Pancreas (tissue), 10 donors: ENCODE measurements at places on chromosomes 4 and X.

DNA sequence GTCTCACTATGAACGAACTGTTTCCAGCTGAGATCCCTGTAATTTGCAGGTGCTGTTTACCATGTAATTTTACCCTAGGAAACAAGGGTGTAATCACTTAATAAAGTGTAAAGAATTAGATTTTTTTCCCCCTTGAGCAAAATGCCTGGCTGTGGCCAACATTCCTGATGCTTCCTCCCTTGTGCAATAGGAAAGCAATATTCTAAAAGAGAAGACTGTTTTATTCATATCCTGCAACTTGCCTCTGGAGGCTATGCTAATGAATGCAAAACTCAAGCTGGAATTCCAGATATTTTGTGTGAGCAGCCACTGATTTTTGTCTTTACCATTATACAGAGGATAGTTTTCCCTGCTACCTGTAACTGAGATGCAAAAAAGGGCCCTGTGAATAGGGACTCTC, 98.0 kb downstream of the AWAT2 start:
- DNase-seq: no peak

- DNase-seq: peak; percentile 66
These were observed at the start of gene DCAF12L2 for GRCh38 chrX:126165721-126166461. Gene DCAF12L2, minus strand, starts transcription at chrX:126166289. Its CDS starts 365 bp downstream, at chrX:126165924.

GRCh38 chr4:172838111-172838510, 330.5 kb upstream of the GALNT7 start:
- DNase-seq: no peak

- DNase-seq: no peak
These were observed 76.0 kb upstream of the GIMD1 start for GRCh38 chr4:106444557-106444956.

- DNase-seq: no peak
These were observed 20.1 kb upstream of the SASH3 start for GRCh38 chrX:129759576-129760061.

DNA sequence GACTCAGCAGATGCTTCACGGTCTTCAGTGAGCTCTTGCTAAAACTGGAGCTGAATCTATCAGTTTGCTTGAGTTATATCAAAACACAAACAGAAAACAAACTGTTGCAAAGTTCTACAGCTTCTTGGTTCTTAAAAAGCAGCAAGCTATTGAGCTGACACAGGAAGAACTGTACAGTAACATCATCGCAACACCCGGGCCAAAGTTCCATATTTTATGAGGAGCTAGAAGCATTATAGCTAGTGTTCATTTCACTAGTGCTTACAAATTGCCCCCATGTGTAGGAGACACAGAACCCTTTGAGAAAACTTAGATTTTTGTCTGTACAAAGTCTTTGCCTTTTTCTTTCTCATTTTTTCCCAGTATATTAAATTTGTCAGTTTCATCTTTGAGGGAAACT, 17.3 kb upstream of the CSTF2 start:
- no peak for DNase-seq

GRCh38 chrX:35617836-35618235, 180.3 kb upstream of the MAGEB16 start:
- DNase-seq: no peak

GRCh38 chrX:120549483-120550452, 11.0 kb downstream of the CUL4B start:
- DNase-seq: no peak

DNA sequence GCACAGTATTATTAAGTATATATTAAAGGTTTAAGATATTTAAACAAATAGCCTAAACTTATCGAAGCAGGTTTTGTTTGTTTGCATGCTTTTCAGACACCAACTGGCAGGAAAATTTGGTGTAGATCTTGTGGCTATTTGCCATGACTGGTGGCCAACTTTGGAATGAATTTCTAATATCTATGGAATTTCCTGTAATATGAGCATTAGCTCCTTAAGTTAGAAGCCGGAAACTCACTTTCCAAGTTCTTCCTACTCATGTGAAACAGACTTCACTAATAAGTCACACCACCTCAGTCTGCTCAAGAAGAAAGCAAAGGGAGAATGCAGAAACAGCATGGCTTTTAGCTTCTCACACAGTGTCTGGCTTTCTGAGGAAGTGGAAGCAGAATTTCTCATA, 563.9 kb downstream of the GRXCR1 start:
- DNase-seq: no peak

GRCh38 chr4:18981234-18981615, 959.7 kb upstream of the LCORL start:
- no peak for DNase-seq

DNA sequence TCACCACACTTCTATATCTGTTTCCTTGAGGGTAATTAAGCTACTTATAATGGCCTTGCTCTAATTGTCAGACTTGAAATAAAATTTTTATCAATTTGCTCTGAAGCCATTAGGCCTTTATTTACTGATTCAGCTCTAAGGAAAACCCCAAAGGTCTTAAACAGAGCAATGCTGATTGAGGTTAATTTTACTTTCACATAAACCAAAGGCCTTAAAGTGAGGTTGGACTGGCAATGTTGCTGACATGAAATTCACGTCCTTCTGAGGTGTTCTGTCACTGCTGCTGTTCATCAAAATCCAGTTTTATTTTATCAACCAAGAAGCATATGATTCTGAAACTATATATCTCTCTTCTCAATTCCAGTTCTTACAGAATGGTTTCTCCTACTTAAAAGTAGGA, 21.7 kb upstream of the GPRIN3 start:
- DNase-seq: no peak

DNA sequence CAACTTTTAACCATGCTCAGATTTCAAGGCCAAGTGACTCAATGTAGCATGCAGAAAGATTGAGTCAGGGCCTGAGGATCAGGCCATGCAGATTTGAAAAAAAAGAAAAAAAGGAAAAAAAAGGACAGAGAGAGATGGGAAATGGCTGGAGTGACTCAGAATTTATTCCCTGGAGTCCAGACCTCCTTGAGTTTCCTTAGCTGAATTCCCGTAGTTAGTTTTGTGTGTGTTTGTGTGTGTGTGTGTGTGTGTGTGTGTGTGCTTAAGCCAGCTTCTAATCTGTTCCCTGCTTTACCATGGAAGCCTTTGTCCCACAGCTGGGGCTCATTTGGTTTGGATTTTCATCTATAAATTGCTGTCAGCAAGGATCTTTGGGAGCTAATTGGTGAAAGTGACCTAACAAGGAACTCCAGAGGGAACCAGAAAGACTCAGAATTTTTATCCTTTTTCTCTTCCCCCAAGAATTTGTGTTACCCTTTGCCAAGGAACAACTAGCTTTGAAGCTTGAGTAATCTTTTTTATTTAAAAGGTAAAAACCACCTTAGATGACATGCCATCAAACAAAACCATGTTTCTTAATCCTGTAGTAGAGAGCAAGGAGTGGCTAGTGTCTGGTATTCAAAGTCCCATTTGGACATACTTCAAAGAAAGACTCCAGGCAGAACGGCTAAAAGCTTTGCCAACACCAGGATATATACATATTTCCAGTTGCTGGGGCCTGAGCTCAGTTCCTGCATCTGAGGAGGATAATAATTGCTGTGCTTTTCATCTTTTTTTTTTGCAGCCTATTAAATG, 109.0 kb upstream of the DDIT4L start:
- no peak for DNase-seq

GRCh38 chr4:145734576-145735346, 54.8 kb downstream of the C4orf51 start:
- DNase-seq: peak; percentile 63

DNA sequence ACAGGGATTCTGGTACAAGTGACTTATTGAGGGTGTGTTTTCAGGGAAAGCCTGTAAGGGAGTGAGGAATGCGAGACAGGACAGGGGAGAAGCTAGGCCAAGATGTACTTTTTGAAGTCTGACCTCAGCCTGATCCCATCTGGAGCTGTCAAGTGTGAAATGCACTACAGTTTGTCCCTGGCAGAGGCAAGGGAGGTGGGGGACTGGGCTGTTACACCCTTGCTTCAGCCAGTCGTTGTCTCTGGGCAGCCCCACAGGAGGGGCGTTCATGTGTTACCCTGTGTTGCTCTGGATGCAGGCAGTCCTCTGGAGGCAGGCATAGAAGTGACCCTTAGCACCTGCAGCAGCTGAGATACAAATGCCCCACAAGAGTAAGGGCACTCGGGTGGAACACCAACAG, 25.8 kb downstream of the PPEF1 start:
- DNase-seq: no peak

DNA sequence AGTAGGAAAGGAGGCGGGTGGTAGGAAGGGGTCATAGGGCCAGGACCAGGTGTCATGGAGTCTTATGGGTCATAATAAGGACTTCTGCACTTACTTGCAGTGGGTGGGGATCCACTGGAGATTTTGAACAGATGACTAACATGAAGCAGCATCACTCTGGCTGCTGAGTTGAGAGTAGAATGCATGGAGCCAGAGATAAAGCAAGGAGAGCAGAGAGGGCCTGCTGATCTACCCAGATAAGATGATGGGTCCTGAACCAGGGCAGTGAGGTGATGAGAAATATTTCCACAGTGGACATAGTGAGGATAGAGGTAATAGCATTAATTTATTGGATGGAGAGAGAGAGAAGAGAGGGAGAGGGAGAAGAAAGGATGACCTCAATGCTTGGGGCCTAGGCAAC, 48.0 kb downstream of the HCCS start:
- no peak for DNase-seq

GRCh38 chr4:1315306-1315705, 25.6 kb downstream of the MAEA start:
- no peak for DNase-seq

DNA sequence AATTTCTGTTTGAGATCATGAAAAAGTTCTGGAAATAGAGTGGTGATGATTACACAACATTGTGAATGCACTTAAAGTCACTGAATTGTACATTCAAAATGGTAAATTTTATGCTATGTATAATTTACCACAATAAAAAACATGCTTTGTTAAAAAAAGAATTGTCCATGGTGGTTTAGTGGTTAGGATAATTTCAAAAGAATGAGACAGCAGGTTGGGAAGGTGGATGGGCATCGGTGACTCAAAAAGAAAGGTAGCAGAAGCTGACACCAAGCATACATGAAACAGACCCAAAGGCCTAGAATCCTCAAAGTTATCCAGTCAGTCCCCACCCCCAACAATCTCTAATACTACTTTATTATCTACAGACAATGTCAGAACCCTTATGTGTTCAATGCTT, 91.1 kb downstream of the MSN start:
- no peak for DNase-seq

DNA sequence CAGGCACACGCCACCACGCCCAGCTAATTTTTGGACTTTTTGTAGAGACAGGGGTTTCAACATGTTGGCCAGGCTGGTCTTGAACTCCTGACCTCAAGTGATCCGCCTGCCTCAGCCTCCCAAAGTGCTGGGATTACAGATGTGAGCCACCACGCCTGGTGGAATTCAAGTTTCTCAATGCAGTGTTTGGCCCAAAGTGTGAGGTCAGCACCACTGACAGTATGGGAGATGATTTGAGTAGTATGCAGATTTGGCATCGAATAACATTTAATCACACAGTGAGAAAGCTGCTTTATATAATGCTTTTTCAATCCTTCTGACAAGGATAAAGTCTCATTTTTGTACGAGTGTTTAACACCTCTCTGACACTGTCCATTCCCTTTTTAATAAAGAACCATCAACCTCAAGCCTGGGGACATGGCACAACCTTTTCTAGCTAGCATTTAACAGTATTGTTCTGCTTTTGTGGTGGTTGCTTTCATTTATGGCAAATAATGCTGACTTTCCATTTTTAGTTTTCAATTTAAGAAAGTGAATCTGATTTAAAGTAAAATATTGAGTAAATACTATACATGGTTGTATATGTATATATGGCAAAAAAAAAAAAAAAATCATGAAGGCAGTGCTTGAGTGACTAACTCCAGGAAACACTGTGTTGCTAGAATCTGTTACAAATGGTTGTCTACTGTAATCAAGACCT, 4.3 kb upstream of the NSUN7 start:
- DNase-seq: no peak

DNA sequence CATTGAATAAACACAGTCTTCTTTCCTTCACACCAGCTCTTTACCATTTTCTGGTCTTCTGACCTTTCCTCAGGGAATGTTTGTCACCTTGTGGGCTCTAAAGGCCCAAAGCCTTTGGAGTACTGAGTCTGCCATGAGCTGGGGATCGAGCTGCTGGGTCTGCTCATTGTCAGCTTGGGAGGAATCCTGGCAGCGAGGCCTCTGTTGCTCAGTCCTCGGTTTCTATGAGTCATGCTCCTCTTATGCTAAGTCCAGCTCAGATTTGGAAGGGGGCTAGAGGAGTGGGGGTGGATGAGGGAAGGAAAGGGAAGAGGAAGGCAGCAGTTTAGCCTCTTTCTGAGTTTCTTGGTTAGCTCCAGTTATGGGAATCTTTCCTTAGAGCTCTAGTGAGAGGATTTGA, 31.1 kb downstream of the NHSL2 start:
- no peak for DNase-seq

DNA sequence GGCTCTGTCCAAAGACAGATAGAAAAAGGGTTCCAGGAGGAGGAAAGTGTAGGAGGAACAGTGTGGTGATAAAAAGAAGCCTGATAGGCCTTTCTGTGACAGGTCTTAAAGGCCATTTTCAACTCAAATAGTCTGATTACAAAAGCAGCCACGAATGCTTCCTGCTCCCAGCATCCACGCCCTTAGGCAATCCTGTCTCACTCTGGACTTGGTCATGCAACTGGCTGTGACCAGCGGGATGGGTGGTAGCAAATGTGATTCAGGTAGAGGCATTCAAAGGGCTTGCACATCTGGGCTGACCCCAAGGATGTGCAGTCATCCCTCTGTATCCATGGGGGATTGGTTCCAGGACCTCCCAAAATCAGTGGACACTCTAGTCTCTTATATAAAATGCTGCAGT, 14.4 kb upstream of the SEPSECS start:
- no peak for DNase-seq

DNA sequence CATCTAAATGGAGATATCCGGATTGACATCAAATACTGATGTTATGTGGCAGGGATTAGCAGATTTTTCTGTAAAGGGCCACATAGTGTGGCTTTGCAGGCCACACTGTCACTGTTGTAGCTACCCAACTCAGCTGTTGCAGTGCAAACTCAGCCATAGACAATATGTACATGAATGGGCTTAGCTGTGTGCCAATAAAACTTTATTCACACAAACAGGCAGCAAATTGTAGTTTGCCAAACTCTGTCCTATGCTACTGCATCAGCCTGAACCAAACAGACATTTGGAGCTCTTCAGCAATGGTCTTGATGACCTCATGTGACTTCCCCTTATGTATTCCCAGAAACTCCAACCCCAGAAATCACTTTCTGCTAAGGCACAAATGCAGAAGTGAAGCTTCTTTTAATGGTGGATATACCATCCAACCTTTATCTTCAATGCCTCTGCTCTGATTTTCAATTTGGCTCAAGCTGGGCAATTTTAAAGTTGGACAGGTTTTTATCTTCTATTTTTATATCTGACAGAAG, 18.4 kb upstream of the TRPC5OS start:
- no peak for DNase-seq
